ENCODE measurements at places on chromosomes 1 and 21. TPM values are rescaled to one million over a fixed set of nuclear protein-coding genes. Genes with fewer than 3 reads are reported as not detected.

GRCh38 chr1:218347723-218348627 lies 2.8 kb downstream of the TGFB2 start:
- DNase-seq, result no peak
- peak overlapping the region; percentile 88 for H3K27ac ChIP-seq
- H3K4me3 ChIP-seq, result peak overlapping the region; percentile 52
- H3K27me3 ChIP-seq, result no peaks in the 10 kb centered on the region
- H3K4me1 ChIP-seq, result peaks cover 13% of the 10 kb centered on the region

- H3K27me3 ChIP-seq, result no peaks in the 10 kb centered on the region
- H3K27ac ChIP-seq, result no peak overlapping the region
- no peak for DNase-seq
- H3K4me3 ChIP-seq, result no peak overlapping the region
- H3K4me1 ChIP-seq, result no peaks in the 10 kb centered on the region
Observed at GRCh38 chr1:11295905-11296304, 22.9 kb downstream of the UBIAD1 start.

GRCh38 chr1:146035048-146035423 lies 13.5 kb upstream of the HJV start:
- no peaks in the 10 kb centered on the region for H3K27me3 ChIP-seq
- DNase-seq, result no peak
- peak overlapping the region; percentile 91 for H3K27ac ChIP-seq
- H3K4me1 ChIP-seq, result peaks cover 17% of the 10 kb centered on the region
- no peak overlapping the region for H3K4me3 ChIP-seq

DNA sequence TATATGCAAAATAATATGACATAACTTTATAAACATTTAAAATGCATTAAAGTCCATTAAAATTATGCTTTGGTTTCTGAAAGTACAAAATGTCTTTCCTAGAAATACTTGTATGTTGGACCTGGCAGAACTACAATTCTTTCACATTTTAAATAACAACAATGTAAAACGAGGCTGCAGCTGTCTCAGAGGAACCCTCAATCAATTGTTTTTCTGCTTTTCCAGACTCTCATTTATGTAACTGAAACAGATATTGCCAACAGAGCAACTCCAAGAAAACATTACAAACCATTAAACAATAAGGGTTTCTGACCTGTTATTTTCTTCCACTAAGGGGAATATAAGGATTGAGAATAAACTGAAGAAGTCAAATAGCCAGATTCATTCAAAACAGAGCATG lies 1193.4 kb downstream of the NCAM2 start:
- no peaks in the 10 kb centered on the region for H3K27me3 ChIP-seq
- no peak overlapping the region for H3K4me3 ChIP-seq
- DNase-seq, result no peak
- H3K27ac ChIP-seq, result no peak overlapping the region
- no peaks in the 10 kb centered on the region for H3K36me3 ChIP-seq

DNA sequence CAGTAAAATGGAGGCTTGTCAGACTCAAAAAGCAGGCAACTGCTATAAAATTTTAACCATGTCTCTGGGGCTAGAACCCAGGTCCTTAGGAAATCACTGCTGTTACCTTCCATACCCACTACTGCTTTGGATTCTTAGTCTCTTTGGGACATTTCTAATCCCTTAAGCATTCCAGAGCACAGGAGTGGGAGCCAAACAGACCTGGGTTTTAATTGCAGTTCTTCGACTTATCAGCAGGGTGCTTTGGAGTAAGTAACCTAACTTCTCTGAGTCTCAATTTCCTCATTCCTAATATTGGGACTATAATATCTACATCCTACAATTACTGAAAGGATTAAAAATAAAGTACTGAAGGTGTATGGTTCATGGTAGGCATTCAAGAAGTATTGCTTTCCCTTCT lies 161.0 kb upstream of the BEND5 start:
- no peaks in the 10 kb centered on the region for H3K27me3 ChIP-seq
- no peak overlapping the region for H3K4me3 ChIP-seq
- no peak overlapping the region for H3K27ac ChIP-seq
- H3K4me1 ChIP-seq, result peaks cover 5% of the 10 kb centered on the region
- no peaks in the 10 kb centered on the region for H3K36me3 ChIP-seq

DNA sequence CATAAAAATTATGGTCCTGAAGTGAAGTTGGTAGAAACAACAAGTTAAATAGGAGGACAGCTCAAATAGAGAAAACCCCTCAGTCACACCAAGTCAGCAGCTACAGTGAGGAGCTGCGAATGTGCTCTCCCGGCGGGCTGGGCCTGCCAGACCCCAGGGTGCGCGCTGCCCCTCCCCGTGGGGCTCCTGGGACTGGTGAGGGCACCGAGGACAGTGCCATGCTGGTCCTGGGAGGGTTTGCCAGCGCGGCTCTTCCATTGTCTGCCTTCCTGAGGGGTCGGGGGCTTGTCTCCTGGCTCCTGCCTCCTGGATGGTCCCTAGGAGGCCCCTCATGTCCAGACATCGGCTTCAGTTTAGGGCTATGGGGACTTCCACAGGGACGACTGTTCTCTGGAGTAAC lies 121.8 kb downstream of the PCBP3 start:
- H3K27ac ChIP-seq, result no peak overlapping the region
- peak; percentile 70 for DNase-seq
- no peaks in the 10 kb centered on the region for H3K36me3 ChIP-seq
- no peaks in the 10 kb centered on the region for H3K27me3 ChIP-seq
- H3K4me1 ChIP-seq, result no peaks in the 10 kb centered on the region
- no peak overlapping the region for H3K4me3 ChIP-seq

GRCh38 chr1:53081384-53082066 lies 19.5 kb downstream of the PODN start:
- H3K4me1 ChIP-seq, result no peaks in the 10 kb centered on the region
- H3K36me3 ChIP-seq, result no peaks in the 10 kb centered on the region
- no peaks in the 10 kb centered on the region for H3K27me3 ChIP-seq
- no peak overlapping the region for H3K4me3 ChIP-seq

- H3K4me1 ChIP-seq, result no peaks in the 10 kb centered on the region
- no peaks in the 10 kb centered on the region for H3K36me3 ChIP-seq
- DNase-seq, result no peak
- H3K4me3 ChIP-seq, result no peak overlapping the region
Observed at GRCh38 chr21:41713495-41714281, 53.2 kb downstream of the RIPK4 start.

DNA sequence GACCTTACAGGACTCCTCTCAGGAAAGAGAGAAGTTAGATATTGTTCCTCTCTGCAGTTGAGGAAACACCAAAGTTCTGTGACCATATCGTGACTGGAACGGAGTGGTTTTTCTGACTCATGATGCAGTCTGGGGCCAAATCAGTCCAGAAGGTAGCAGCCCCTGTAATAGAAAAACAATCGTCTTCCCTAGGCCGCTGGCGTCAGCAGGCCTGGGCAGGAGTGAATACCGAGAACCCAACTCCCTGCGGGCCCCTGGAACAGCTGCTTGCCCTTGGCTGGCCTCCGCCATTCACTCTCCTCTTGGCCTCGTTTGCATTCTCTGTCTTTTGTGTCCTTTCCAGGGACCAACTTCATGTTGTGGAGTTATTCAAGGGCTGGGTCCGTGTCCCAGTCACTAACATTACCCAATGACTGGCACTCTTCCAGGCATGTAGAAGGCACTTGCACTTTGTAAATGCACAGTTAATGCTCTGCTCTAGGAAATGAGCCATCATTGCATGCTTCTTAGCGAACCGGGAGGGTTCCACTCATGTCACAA lies 10.9 kb upstream of the CD101 start:
- H3K27ac ChIP-seq, result peak overlapping the region; percentile 54
- H3K36me3 ChIP-seq, result no peaks in the 10 kb centered on the region
- no peaks in the 10 kb centered on the region for H3K27me3 ChIP-seq
- DNase-seq, result peak; percentile 48

- H3K27me3 ChIP-seq, result no peaks in the 10 kb centered on the region
- no peaks in the 10 kb centered on the region for H3K4me1 ChIP-seq
- H3K27ac ChIP-seq, result no peak overlapping the region
Observed at GRCh38 chr21:46114963-46115362, 17.1 kb downstream of the COL6A2 start.

GRCh38 chr1:14983277-14983676 lies 170.3 kb upstream of the TMEM51 start:
- H3K4me3 ChIP-seq, result no peak overlapping the region
- no peaks in the 10 kb centered on the region for H3K27me3 ChIP-seq
- DNase-seq, result no peak
- no peaks in the 10 kb centered on the region for H3K36me3 ChIP-seq
- no peak overlapping the region for H3K27ac ChIP-seq

DNA sequence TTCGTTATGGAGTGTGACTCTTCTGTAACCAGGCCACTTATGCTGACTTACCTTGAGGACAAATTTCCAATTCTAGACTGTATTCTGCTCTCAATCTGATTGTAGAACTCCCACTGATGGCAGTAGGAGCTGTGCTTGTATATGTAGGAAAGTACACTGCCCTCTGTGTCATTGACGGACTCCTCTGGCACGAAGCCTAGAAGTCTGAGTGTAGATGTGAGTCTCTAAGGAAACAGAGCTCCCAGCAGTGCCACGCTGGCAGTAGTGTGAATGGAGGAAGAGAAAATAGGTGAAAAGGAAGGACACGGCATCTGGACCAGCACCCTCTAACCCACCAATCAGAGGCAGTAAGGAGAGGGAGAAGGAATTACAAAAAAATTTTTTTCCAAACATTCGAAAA lies 130.4 kb upstream of the ADGRL2 start:
- H3K4me3 ChIP-seq, result no peak overlapping the region
- no peak overlapping the region for H3K27ac ChIP-seq
- no peak for DNase-seq
- no peaks in the 10 kb centered on the region for H3K27me3 ChIP-seq

DNA sequence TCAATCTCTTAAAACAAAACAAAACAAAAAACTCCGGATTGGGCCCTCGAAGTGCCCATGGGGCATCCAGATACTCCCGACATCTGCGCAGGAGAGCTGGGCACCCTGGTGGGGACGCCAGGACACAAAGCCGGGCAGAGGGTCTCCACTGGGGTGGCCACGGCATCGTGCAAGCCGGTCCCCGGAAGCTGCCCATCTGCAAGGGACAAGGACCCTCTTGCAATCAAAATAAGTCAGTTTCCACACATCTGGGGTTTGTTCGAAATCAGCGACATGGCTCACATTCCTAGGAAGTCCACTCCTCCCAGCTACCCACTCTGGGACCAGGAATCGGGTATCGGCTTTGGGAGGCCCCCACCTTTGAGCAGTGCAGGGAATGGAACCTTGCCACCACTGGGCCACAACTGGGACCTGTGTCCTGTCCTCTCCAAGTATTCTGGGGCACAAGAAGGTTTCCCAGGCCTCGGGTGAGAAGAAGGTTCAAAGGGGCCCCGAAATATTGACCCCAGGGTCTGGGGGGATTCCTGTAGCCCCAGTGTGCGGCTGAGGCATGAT lies 4.6 kb upstream of the PRDM16 start:
- no peaks in the 10 kb centered on the region for H3K36me3 ChIP-seq
- DNase-seq, result peak; percentile 59
- H3K27ac ChIP-seq, result no peak overlapping the region

GRCh38 chr1:231423648-231424047 lies 1.6 kb upstream of the EGLN1 start:
- no peaks in the 10 kb centered on the region for H3K36me3 ChIP-seq
- no peak for DNase-seq
- H3K27ac ChIP-seq, result no peak overlapping the region
- no peaks in the 10 kb centered on the region for H3K27me3 ChIP-seq
- H3K4me3 ChIP-seq, result no peak overlapping the region

- no peak overlapping the region for H3K4me3 ChIP-seq
- no peaks in the 10 kb centered on the region for H3K27me3 ChIP-seq
- no peaks in the 10 kb centered on the region for H3K36me3 ChIP-seq
- H3K4me1 ChIP-seq, result peaks cover 3% of the 10 kb centered on the region
- DNase-seq, result no peak
Observed at GRCh38 chr1:184545601-184546000, 158.8 kb downstream of the C1orf21 start.

GRCh38 chr1:10155087-10155712 lies 55.2 kb upstream of the KIF1B start:
- no peak for DNase-seq
- H3K4me3 ChIP-seq, result no peak overlapping the region
- no peaks in the 10 kb centered on the region for H3K27me3 ChIP-seq

- no peaks in the 10 kb centered on the region for H3K4me1 ChIP-seq
- H3K27me3 ChIP-seq, result no peaks in the 10 kb centered on the region
- H3K36me3 ChIP-seq, result no peaks in the 10 kb centered on the region
Observed at GRCh38 chr21:26096494-26097371, 73.8 kb downstream of the APP start.

DNA sequence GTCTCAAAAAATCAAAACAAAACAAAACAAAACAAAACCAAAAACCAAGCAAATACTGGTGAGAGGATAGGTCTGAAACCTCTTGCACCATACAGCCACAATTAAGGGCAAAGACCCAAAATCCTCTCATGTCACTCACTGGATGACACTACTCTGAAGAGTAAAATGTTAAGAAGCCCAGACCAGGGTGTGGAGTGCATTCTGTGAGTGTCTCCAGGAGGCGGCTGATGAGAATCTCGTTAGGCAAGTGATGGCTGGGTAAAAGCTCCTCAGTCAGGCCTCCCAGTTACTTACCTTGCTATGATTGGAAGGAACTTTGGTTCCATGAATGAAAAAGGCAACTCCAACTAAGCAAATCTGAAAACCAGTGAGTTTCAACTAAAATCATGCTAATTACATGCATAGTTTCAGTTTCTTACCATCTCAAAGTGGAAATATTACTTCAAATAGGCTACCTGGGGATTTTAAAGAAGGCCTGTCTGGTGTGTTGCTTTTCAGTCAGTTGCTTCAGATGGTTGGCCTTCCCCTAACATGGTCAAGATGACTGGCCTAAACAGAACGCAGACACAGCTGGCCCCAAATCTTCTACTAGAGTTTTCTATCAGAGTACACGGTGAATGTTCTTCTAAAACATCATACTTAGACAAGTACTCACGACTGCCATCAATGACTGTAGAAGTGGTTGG lies 95.1 kb downstream of the KIAA0319L start:
- no peaks in the 10 kb centered on the region for H3K4me1 ChIP-seq
- no peaks in the 10 kb centered on the region for H3K27me3 ChIP-seq
- no peak overlapping the region for H3K27ac ChIP-seq
- peaks cover 24% of the 10 kb centered on the region for H3K36me3 ChIP-seq

DNA sequence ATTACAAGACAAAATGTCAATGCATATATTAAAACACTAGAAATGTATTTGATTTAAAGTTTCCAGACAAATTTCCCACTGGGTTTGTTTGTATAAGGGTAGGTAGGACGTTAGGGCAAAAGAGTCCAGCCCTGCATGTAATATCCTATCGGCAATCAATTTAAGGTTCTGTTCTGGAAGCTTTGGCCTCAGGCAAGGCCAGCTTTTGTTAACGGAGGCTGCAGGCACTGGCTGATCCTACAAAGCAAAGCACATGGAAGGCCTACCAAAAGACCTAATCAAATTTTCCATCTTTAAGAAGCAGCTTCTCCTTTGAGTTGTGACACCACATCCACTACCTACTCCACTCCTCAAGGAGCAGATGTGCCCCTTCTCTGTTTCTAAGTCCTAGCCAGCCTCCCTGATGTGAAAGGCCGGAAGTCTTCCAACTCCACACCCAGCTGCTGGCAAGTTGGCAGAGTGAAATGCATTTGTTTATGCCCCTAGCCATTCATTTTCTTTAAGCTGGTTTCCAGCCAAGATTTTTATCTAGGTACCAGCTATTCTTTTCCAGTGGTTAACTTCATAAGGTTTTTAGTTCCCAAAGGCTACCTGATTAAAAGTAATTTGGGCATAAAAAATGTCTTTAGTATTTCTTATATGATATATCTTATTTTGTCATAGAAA lies 452.6 kb downstream of the PTBP2 start:
- no peak overlapping the region for H3K27ac ChIP-seq
- H3K36me3 ChIP-seq, result no peaks in the 10 kb centered on the region
- no peaks in the 10 kb centered on the region for H3K4me1 ChIP-seq
- no peaks in the 10 kb centered on the region for H3K27me3 ChIP-seq

The AMY1A gene
- not detected for total RNA-seq

The KLHDC9 gene
- total RNA-seq, result 8.3 TPM

The TEDDM1 gene
- total RNA-seq, result not detected

The OR14C36 gene
- total RNA-seq, result not detected

The HJV gene
- not detected for total RNA-seq

The BARHL2 gene
- total RNA-seq, result not detected

The THEM5 gene
- total RNA-seq, result not detected

The S100A9 gene
- total RNA-seq, result 133 TPM
